ENCODE measurements at places on chromosomes 3 and 15.

DNA sequence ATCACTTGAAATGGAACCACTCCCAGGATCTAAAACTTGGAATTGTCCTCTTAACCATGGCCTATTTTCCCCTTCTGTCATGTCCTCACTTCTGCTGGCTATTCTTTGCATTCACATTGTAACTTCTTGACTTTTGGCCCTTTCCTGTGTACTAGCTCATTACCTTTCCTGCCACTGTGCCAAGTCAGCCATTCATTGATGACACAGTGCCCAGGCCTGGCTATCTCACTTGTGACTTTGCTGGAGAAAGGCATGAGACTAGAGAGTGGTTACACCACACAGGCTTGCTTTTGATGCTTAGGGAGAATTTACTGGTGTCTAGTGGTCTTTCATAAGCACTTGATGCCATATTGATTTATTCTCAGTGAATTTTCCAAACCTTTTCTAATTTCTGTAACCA, 101.1 kb downstream of the NR1D2 start:
- no peak for DNase-seq

GRCh38 chr3:49257187-49257586, 19.8 kb downstream of the C3orf62 start:
- DNase-seq, result no peak

- no peak for DNase-seq
Observed at GRCh38 chr3:25473246-25473645, 45.2 kb downstream of the RARB start.

DNA sequence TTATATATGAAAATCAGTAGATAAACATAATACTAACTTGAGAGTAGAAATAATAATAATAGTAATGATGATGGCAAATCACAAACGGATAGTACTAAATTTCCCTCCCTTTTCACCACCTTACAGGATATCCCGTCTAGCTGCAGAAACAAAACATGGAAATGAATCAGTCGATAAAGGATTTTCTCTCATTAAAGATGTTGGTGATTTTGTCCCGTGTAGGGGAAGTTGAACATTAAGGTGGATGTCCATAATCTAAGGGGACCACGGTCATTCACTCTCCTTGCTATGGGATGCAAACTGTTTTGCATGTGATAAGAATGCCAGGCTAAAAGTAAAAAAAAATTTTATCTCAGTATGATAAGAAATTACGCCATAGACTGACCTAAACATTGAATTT, 1027.7 kb upstream of the NR2F2 start:
- DNase-seq, result no peak

DNA sequence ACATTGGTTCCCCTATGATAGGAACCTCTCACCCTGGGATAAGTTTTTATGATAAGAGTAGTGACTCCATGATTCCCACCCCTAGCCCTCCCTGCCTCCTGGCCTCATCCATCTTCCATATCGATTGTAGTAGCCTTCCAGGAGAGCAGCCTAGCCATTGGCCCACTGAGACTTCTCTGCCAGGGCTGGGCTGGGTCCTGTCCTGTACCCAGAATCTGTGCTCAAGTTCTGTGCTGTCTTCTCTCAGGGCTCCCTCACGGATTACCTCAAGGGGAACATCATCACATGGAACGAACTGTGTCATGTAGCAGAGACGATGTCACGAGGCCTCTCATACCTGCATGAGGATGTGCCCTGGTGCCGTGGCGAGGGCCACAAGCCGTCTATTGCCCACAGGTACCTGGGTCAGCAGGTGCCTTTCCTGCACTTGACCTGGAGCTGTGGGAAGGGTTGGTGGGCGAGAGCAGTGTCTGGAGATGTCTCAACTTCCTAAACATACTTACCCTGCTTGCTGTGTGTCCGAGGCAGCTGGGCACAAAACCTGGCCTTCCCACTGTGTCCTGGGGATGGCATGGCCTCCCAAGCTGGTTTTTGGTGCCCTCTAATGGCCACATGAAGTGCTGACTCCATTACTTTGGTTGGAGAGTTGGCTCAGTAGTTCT, 16.6 kb upstream of the EXOG start:
- peak; percentile 51 for DNase-seq

DNA sequence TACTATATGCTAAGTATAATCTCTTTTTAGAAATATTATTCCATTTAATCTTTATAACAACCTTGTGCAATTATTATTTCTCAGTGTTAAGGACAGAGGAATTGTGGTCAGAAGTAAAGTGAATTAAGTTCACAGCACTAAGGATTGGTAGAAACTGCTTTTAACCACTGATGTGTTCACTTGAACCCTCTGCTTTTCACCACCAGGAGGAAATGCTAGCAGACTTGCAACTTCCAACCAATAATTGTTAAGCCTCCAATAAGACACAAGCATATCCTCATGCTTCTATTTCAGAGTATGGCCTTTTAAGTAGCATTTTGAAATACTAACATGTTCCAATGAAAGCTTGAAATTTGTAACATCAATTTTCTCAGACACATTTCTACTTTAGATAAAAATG, 527.4 kb downstream of the SI start:
- DNase-seq, result no peak

GRCh38 chr3:104437891-104438290, 928.8 kb upstream of the ALCAM start:
- no peak for DNase-seq

- DNase-seq, result no peak
Observed at GRCh38 chr15:52251144-52251860, 44.3 kb downstream of the MYO5C start.

DNA sequence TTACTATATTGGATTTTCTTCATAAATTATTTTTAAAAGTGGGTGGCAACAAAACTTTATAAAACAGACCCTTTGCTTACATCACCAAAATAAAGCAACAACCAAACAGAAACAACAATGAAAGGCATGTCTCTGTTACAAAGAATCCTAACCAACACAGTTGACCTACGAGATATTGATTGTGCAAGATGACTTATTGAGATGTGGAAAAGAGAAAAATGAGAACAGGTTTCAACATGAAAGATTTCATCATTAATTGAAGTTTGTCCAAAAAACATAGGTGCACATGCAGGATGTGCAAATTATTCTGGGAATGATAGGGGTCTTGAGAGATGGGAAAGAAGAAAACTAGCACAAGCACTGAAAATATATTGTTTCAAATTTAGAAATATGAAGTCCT, 9.0 kb downstream of the GMNC start:
- DNase-seq, result no peak

- DNase-seq, result no peak
Observed at GRCh38 chr3:126100634-126101301, 16.8 kb upstream of the SLC41A3 start.

GRCh38 chr3:166405465-166405864, 568.2 kb upstream of the BCHE start:
- DNase-seq, result no peak

DNA sequence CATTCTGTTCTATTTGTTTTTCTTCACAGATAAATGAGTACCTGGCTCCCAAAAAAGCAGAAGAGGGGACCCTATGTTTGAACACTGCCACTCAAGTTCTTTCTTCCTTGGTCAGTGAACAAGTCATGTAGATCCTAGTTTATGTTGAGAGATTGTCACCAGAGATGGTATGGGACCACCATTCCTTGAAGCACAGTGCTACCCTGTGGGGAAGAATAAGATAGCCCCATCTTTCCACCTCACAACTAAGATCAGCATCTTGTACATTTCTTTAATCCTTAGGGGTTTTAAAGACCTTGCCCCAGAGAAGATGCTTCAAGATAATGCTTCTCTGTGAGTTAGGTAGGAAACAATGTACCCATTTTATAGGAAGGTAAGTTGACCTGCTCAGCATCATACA, 233.5 kb upstream of the WNT5A start:
- no peak for DNase-seq

- DNase-seq, result no peak
Observed at GRCh38 chr3:188431553-188431952, 277.6 kb downstream of the LPP start.

- no peak for DNase-seq
Observed at GRCh38 chr3:160544844-160545503, 20.4 kb downstream of the KPNA4 start.

- no peak for DNase-seq
Observed at GRCh38 chr15:22973286-22973685, 6.9 kb downstream of the CYFIP1 start.

- no peak for DNase-seq
Observed at GRCh38 chr15:38671675-38672254, 107.2 kb upstream of the RASGRP1 start.

- DNase-seq, result peak; percentile 53
Observed at GRCh38 chr3:71063773-71064290, 519.7 kb downstream of the FOXP1 start.

- DNase-seq, result no peak
Observed at GRCh38 chr3:14431452-14431916, 29.1 kb downstream of the SLC6A6 start.

- DNase-seq, result no peak
Observed at GRCh38 chr3:66037986-66038369, 740 bp downstream of the MAGI1 start.

- DNase-seq, result no peak
Observed at GRCh38 chr3:57080171-57080570, 19.7 kb downstream of the SPATA12 start.

GRCh38 chr3:100740207-100740606, 30.9 kb downstream of the TFG start:
- no peak for DNase-seq

- no peak for DNase-seq
Observed at GRCh38 chr3:85304360-85304964, 345.7 kb downstream of the CADM2 start.

DNA sequence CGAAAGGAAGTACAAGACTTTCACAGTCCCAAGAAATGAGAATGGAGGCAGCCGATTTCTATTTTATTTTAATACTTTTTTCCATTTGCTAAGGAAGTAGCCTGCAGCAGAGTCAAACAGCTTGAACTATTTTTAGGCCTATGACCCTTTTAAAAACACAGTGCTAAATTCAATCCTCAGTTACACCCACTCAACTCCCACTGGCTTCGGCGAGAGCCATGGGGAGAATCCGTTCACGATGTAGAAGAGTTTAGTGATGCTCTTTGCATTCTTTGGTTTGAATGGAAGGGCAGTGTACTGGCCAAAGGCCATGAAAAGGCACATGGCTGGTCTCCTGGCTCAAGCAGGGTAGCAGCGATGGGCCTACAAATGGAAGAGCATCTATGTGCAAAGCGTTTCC, 343.5 kb downstream of the FOXP1 start:
- DNase-seq, result no peak

GRCh38 chr15:63103416-63103815, 18.2 kb upstream of the LACTB start:
- no peak for DNase-seq

DNA sequence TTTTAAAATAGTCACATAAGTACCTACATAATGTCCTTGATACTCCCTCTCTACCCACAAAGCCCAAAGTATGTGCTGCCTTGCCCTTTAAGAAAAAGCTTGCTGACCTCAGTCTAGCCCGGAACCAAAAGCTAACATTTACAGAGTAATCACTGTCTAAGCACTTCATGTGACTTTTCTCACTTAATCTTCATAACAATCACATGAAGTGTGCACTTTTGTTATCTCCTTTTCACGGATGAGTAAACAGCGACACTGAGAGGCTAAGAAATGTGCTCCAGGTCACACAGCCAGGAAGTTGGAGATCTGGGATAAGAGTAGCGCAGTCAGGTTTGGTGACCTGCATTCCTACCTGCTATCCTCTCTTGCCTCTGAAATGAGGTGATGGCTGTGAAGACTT, 194.0 kb downstream of the ITPR1 start:
- no peak for DNase-seq

DNA sequence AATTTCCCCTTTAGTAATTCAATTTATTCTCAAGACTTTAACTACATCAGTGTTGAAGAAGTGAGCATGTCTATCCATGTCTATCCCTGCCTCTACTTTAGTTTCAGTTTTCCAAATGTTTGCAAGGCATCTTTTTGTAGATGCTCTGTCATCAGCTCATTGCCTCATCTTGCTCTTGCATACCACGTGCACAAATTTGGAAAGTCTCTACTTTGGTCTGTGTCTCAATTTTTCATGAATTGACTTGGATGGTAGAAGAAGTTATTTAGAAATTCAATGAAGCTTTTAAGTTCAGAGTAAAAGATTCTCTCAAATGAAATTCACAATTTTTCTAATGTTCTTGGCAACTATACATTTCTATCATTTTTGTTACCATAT, 55.3 kb downstream of the CLDN1 start:
- DNase-seq, result no peak

GRCh38 chr3:123459862-123460261, 11.0 kb upstream of the ADCY5 start:
- DNase-seq, result no peak

- no peak for DNase-seq
Observed at GRCh38 chr3:43316783-43317460, 30.6 kb downstream of the SNRK start.

- DNase-seq, result no peak
Observed at GRCh38 chr15:43169888-43170287, 15.3 kb upstream of the CCNDBP1 start.

GRCh38 chr15:69644876-69645275, 192.3 kb downstream of the RPLP1 start:
- DNase-seq, result no peak

DNA sequence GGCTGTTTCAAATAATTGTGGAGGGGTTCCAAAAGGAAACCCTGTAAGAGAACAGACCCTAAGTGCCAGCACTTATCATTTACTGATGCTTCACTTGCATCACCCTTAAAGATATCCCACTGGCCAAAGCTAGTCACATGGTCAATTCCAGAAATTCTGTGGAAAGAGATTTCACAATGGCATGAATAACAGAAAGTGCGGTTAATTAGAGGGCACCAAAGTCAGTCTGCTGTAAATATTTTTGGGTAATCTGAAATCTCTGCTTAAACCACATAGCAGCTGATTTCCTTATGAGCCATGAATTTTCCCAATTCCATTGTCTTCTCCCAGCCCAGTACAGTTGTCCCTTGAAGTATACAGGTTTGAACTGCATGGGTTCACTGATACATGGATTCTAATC, 346.1 kb downstream of the SI start:
- no peak for DNase-seq

GRCh38 chr15:95565690-95566089, 764.8 kb upstream of the NR2F2 start:
- no peak for DNase-seq

GRCh38 chr15:50979041-50979440, 70.6 kb downstream of the AP4E1 start:
- no peak for DNase-seq

All from hematopoietic multipotent progenitor cell treated with erythropoietin and hydrocortisone succinate and interleukin-3 and kit ligand, for 17 days (in vitro differentiated cells).